HTR-8/SVneo (cell line): ENCODE measurements at places on chromosomes 11 and 22.

GRCh38 chr11:110340436-110340835 is 44.0 kb upstream of the RDX start:
- no peak for DNase-seq

DNA sequence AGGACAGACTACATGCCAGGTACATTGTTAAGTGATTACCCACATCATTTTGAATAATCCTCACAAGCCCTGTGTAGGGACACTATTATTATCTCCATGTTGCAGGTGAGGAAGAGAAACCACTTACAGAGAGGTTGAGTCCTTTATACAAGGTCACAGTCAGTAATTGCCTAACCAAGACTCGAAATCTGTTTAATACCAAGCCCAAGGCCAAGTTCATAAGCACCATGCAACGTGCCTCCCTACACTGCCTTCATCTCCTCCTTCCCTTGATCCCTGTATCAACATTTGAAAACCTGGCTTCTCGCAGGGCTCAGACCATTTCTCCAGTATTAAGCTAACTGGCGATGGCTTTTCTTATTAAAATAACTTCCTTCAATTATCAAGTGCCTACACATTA is 41.7 kb upstream of the SEZ6L start:
- DNase-seq: no peak

DNA sequence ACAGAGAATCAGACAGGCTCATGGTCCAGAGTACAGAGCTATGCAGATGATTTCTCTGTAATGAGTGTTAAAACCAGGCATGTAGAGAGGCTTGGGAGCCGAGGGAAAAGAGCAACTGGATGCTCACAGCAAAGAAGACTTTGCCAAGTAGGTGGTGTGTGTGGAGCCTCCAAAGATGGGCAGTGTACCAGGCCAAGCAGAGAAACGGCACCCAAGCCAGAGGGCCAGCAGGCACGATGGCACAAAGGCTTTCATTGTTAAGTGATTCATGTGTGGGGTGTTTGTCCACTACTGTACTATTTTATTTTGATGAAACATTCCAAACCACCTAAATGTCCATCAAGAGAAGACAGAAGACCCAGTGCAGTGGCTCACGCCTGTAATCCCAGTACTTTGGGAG is 11.1 kb downstream of the RANGAP1 start:
- DNase-seq: no peak

GRCh38 chr11:69013009-69013951 is at the start of gene MRGPRF:
Gene MRGPRF (minus strand): TSS chr11:69013246. CDS start chr11:69009901, 3,345 bp downstream.
- DNase-seq: no peak

DNA sequence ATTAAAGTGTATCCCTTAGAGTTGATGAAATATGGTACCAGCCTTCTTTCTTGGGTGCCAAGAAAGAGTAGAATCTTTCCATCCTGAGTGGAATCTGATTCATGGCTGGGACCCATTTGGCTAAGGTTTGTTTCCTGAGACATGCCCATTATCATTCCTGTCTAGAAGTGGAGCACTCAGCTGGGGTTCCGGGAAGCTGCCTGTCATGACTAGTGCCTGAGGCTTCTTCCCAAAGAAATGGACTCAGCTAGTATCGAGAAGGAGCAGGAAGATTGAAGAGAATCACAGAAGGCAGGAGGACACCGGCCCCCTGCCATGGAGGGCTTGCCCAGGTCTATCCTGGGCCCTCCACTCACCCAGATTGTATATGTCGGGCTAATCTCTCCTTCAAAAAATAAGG is 57.6 kb downstream of the KREMEN1 start:
- DNase-seq: no peak

DNA sequence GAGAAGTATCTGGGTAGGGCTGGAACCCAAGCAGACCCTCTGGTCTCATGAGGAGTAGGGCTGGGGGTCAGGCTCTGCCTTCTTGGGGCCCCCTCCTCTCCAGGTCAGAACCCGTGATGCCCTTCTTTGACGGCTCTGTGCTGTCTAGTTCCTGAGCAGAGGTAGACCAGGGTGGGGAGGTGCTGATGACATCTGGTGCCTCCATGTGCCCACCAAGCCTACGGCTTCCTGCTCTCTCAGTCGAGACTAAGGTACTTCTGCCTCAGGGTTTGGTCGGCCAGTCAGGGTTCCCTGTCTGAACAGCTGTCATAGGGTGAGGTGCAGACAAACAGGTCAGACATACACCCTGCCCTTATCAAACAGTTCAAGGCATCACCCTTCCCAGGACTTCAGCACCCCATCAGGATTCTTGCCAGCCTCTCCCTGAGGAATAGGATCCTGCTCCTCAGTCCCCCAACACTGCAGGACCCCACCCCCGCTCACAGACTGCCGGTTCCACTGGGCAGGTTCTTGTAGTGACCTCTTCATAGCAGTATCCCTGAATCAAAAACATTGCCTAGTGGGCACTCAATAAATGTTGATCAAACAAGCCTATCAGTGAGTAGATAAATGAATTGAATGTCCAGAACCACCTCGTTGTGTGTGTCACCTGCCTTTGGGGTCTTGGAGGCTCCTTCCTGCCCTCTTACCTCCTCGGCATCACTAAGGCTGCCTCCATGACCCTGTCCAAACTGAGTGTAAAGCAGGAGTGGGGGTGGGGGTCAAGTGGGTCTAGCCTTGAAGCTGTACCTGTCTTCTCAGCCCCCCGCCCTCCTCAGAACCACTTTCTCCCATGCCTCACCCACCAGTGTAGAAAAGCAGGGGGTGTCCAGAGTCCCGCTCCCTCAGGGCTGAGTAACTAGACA is 158.2 kb downstream of the BUD13 start:
- DNase-seq: no peak

DNA sequence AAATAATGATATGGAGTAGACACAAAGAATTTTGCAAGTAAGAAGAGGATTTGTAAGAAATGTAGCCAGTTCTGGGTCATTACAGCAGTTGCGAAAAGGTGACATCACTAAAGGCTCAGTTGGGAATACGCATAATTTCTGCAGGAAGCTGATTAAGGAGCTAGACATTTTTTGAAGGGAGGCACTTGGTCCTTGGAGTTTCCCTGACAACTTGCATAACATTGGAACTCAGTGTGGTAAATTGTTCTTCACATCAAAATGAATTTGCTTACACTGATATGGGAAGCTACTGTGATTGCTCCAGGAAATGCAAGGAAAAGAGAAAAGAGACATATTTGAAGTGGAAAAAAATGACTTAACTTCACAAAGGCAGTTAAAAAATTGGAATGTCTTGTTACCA is 626.1 kb downstream of the NELL1 start:
- DNase-seq: no peak
